ENCODE measurements at places on chromosomes 4 and X. TPM values are rescaled to one million over a fixed set of nuclear protein-coding genes. Genes with fewer than 3 reads are reported as not detected.

DNA sequence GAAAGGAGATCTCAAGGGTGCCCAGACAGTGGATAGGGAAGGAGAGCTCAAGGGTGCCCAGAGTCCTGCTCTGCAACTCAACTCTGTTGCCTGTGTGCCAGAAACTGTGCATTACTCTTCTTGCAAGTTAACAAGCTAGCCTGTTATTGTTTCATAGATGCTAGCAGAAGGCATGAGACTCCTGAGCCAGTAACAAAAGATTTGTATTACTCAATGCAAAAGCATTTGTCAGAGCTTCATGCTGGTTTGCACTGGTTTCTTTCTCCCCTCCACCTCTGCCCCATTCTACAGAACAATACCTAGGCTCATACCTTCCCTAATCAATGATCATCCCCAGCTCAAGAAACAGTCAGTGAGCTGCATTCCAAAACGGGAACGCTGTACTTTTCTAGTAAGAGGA, 124.5 kb upstream of the NEIL3 start:
- peak; percentile 49 for DNase-seq

DNA sequence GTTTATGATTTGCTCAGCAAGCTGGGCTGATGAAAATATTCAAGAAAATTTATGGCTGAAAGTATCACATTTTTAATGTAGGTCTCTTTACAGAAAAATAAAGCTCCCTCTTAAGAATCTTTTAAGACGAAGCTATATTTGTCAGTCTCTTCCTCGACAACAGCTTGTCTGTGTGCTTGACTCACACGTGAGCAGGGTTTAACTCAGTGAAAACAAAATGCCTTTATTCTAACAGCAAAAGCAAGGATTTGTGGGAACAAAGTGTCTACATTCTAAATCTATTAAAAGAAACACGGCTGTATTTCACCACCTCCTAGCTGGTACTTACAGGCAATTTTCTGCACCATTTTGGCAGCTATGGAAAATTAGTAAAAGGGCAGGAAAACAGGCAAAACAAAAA, 75.5 kb downstream of the NYX start:
- no peak for DNase-seq

DNA sequence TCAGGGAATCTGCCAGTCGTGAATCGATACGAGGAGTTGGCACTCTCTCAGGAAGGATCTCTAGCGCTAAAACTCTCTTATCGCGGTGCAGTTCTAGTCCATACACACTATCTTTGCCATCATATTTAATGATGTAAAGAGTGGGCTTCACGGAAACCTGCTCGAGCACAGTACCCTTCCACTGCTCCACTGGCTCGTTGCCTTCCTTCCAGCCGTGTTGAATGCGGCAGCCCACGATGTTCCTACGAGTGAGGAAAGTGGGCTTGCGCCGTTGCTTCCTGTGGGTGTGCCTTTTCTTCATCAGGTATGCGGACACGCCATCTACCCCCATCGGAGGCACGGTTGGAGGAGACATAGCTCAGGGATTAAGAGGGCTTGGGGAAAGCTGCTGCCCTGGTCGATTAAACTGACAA, 661 bp downstream of the SPIN4 start:
- no peak for DNase-seq

DNA sequence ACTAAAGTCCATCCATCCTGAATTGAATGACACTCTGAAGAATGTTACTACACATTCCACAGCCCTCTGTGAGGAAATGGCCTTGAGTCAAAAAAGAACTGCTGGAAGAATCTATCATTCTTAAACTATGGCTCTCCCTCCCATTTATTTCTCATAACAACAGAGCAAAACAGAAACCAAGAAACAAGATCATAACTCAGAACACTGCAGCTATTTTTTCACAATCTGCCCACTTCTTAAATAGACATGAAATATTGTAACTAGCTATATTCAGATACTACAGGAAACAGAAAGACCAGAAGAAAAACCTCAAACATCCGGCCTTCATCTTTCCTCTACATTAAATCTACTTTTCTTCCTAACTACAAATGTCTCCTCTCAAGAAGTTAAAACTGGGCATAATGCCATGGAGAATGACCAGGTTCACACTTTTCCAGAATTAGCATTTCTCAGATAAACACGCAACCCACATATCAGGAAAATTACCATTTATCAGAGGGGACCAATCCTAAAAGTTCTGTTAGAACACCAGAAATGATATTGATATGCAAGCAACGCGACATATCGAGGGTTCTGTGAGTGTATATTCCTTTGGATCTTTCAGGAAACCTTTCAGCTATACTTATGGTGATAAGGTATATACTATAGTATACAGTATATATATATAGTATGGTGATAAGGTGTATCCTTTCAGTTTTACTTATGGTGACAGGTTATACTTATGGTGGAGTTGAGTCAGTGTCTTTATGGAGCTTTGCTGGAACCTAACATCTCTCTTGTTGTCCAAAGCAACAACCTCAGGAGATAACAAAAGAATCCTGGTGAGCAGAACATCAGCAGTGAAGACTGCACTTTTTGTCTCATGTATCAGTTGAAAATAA, 60.4 kb upstream of the IRF2 start:
- peak; percentile 4 for DNase-seq

Gene FGF5
- 5.8 TPM for total RNA-seq

Gene ENOX2
- total RNA-seq, result 6.5 TPM

All from epithelial cell of proximal tubule (primary cell).